ENCODE measurements at places on chromosomes 7 and 10.

GRCh38 chr7:10662982-10663884 is 310.4 kb upstream of the PHF14 start:
- no peak for DNase-seq

DNA sequence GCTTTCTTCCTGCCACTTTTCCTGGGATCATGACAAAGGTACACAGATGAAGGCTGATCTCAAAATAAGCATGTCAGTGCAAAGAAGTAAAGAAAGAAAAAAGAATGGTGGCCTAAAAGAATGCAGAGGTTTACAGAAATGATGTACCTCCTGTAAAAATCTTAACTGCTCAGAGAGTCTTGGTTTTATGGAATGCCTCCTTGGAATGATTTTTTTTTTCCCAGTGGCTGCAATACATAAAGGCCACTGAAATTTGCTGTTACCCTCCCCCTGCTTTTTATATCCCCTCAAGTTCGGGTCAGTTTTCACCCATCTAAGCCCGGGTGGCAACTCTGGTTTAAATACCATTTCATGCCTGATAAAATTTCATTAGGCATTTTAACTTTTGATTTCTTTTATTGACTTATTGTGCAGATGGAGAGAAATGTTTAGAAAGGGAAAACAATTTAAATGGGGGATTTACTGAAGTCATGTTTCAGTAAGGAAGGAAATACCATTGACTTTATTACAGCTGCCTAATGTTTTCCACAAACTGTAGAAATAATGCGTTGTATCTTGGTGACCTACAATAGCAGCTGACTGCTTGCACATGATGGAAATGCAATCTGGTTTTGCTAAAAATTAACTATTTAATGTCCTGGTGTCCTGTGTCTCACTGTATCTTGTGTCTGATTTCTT is 102.5 kb downstream of the SAMD9 start:
- DNase-seq, result no peak

GRCh38 chr7:873367-874002 is 2.9 kb upstream of the GET4 start:
- peak; percentile 32 for DNase-seq

GRCh38 chr10:113525713-113526112 is 27.1 kb upstream of the HABP2 start:
- DNase-seq, result no peak

DNA sequence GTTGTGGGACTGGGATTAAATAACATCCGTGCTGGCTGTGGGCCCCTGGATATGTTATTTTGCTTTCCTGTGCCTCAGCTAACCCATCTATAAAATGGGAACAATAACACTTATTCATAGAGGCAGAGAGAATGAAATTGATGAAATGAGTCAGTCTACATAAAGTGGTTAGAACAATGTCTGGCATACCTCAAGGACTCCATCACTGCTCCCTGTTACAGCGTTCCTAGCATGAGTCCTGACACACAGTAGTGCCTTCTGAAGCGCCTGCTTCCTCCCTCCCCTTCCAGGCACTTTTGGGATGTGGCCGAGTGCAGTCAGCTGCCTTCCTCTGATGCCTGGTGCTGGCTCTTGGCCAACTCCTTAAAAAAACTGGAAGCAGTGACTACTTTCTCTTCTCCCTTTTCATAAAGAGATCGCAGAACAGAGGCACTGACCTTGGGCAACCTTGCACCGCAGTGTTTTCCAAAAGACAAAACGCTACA is 108.4 kb upstream of the ZMIZ1 start:
- DNase-seq, result no peak

GRCh38 chr7:113071465-113071864 is 15.2 kb downstream of the GPR85 start:
- DNase-seq, result no peak

GRCh38 chr10:75663947-75664664 is 232.7 kb downstream of the LRMDA start:
- DNase-seq, result no peak

- no peak for DNase-seq
These were observed 1.2 kb downstream of the TACC2 start for GRCh38 chr10:121990015-121990677.

DNA sequence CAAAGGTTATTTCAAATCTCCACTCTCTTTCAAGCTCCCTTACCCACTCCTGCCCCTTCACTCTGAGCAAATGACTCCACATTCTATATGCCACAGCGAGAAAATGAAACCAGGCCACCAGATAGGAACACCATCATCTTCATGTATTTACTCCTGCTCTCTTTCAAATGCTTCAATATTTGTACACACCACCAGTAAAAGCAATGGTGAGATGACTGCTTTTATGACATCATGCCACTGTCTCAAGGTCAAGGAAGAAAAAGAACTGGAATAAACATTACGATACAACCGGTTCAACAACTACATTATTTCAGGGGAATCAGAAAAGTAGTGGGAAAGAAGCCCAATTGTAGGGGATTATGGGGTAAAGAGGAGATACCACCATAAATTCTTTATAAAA is 32.7 kb downstream of the PUS7 start:
- DNase-seq, result no peak

GRCh38 chr10:84138478-84139125 is 707 bp upstream of the GHITM start:
- DNase-seq, result peak; percentile 5

DNA sequence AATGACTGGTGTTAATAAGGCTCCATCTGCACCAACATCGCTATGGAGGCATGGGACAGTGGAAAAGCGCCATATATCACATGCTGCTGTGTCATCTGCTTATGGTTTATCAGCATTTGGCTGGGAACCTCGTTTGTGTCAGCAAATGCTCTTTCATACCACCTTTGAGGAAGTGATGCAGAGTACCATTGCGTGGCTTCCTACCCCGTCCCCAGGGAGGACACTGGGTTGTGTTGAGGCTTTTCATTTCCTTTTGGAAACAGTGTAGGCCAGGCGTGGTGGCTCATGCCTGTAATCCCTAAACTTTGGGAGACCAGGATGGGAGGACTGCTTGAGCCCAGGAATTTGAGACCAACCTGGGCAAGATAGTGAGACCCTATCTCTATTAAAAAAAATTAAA is 6.8 kb downstream of the TACR2 start:
- no peak for DNase-seq

DNA sequence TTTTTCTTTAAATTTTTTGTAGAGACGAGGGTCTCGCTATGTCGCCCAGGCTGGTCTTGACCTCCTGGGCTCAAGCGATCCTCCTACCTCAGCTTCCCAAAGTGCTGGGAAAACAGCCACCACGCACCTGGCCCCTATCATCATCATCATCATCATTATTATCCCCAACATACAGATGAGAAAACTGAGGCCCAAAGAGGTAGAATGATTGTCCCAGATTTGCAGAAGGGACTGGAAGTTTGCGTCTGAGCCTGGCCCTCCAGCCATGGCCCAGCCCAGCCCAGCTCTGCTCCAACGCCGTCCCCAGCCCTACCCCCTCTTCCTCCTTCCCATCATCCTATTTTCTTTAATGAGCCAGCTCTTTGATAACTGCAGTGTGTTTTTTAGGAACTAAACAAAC is 34.9 kb downstream of the TMEM130 start:
- DNase-seq, result no peak

DNA sequence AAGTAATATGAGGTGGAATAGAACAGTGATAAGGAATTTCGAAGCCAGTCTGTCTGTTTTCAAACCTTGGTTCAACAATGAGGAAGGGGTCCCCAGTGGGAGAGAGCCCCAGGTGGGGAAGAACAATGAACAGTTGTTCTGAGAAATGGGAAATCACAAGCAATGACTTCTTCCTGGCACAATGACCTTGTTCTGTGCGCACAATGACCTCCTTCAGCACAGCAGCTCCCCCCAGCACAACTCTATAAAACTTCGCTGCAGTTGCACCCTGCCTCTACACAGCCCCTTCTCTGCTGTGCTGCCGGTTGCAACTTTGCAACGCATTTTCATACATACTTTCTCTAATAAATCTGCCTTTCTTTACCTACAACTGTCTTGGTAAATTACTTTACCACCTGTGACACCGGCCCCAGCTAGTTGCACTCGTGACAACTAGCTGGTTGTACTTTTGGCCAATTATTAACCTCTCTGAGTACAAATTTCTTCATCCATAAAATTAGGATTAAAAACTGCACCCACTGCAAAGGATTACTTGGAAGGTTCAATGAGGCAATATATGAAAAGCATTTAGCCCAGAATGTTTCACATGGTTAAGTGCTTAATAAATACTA is 40.5 kb downstream of the ASB4 start:
- no peak for DNase-seq

GRCh38 chr7:17109020-17109419 is 189.4 kb upstream of the AHR start:
- DNase-seq, result no peak

DNA sequence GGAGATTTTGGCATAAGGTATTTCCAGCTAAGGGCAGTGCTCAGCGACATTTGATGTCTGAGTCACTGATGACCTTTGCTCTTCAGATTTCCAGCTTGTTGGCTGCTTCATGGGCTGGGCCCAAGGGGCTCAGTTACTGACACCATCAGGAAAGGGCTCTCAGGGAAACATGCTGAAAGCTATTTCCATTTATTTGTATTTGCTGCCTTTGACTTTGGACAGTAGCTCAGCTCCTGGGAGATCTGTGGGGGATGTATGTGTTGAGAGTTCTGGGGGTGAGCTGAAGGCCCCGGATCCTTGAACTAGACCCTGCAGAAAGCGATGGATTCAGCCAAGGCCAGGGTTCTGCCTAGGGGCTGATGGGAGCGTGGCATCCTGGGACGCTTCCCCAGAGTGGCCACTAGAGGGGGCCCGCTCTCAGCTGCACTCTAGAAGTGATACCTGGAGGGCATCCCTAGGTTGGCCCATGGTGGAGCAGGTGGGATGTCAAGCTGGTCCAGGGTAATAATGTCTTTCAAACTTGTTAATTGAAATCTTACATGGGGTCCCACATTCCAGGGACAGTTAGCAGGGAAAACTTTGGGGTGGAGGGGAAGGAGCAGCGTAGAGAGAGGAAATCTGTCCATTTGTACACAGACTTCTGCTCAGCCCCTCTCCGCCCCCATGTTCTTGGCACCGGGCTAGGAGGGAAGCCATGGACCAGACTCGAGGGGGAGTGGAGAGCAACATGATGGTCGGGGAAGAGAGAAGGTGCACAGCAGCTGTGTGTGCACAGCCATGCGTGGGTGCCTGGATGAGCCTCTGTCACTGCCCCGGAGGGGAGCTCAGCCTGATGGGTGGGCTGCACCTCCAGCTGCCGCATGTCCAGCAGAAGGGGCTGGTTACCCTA is 3.0 kb upstream of the BTBD16 start:
- DNase-seq, result peak; percentile 17

GRCh38 chr7:20083781-20084180 is 133.4 kb downstream of the MACC1 start:
- no peak for DNase-seq

GRCh38 chr7:125516194-125516593 is 586.6 kb upstream of the POT1 start:
- DNase-seq, result no peak

DNA sequence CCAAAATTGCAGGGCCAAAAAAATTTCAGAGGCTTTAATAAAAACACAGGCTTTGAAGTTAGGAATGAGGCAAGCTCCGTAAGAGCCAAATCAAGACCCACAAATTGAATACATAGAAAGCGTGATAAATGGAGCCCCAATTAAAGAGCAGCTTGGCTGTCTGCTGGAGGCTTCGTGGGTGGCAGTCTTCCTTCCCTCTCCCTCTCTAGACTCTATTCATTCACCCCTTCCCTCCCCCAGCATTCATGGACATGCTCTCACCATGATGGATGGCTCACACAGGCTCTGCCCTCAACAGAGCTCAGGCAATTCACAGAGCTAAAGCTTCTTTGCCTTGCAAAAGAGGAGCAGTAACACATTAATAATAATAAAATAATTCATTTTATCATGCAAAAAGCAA is 214.1 kb downstream of the HERPUD2 start:
- no peak for DNase-seq

GRCh38 chr7:85566095-85566794 is 379.4 kb upstream of the SEMA3D start:
- DNase-seq, result no peak

DNA sequence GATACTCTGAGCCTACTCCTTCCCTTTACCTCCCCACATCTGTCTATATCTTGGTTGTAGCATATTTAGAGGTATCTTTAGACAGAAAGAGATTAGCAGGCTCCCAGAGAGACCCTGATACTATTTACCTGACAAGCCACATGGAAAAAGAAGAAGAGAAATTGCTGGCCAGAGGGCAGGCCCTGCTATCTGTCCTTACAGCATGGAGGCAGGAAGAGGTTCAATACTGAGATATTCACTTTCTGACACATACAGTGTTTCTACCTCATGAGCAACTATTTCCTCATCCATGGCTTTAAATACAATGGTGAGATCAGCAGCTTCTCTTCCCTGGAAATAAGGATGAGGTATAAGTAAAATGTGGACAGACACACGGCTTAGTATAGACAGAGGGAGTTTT is 33.9 kb upstream of the TSPAN13 start:
- DNase-seq, result no peak

DNA sequence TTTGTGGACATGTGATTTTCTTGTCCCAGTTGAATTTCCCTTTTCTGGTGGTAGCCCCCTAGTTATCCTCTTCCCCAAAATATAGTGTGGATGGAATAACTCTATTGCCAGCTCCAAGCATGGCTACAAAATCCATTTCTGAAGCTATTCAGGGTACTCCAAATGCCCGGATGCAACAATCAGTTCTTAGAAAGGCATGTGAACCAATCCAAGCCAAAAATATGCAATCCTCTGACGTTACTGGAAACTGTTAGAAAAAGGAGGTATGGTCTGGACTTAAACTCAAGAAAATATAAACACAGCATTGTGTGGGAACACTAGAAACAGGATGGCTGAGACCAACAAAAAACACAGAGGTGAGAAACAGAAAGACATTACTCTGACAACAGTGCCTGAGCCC is 347.0 kb downstream of the GPAM start:
- DNase-seq, result no peak

GRCh38 chr10:18599392-18599791 is 52.0 kb downstream of the NSUN6 start:
- DNase-seq, result no peak

DNA sequence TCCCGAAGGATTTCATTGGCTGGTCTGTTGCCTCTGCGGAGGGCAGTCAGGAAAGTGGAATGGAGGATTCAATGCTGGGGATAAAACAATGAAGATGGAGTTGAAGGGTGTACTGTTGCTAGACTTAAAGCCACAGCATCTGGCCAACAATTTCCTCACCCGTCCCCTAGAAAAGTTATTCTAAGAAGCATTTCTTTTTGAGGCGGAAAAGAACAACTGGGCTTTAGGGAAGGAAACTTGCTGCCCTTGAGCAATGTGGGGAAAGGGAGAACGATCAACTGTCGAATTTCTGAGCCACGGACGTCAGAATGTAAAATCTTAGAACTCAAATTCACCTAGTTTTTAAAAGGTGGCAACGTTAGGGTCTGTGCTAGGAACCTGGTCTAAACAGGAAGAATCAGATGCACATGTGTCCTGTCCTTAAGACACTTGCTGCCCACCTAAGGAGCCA is 664 bp downstream of the FMC1 start:
- no peak for DNase-seq

GRCh38 chr7:149529136-149529718 is 31.6 kb upstream of the ZNF746 start:
- DNase-seq, result no peak

GRCh38 chr7:100483090-100483721 is 521 bp upstream of the NYAP1 start:
- peak; percentile 58 for DNase-seq

GRCh38 chr10:46096446-46096845 is 50.4 kb upstream of the MSMB start:
- DNase-seq, result no peak

GRCh38 chr7:75993689-75994387 is 557 bp downstream of the TMEM120A start:
- DNase-seq, result no peak

- DNase-seq, result no peak
These were observed 10.0 kb downstream of the CYP3A43 start for GRCh38 chr7:99837649-99838361.

GRCh38 chr7:20053334-20054104 is 163.7 kb downstream of the MACC1 start:
- DNase-seq, result no peak

Measured in stimulated activated CD8-positive, alpha-beta memory T cell treated with anti-CD3 and anti-CD28 coated beads, Interleukin-4, amount 100 ng/mL, for 4 hours (primary cell).